Spinal cord (tissue), 10 donors: ENCODE measurements at places on chromosomes 13 and 19.

DNA sequence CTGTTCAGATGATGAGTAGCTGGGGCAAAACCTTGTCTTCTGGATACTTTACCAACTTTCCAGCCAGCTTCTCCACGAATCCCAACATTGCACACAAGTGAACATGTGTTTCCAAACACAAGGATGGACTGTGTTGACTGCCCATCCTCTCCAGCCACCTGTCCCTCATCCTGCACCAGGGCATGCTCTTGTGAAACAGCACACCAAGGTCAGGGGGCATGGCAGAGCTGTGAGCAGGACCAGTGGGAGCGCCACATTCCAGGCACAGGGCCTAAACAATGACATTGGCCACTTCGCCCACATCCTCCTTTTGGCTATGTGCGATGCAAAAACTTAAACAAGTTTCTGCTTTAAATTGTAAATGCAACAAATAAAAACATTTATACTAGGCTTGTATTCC, 105.5 kb downstream of the IRS2 start:
- no peak for DNase-seq

DNA sequence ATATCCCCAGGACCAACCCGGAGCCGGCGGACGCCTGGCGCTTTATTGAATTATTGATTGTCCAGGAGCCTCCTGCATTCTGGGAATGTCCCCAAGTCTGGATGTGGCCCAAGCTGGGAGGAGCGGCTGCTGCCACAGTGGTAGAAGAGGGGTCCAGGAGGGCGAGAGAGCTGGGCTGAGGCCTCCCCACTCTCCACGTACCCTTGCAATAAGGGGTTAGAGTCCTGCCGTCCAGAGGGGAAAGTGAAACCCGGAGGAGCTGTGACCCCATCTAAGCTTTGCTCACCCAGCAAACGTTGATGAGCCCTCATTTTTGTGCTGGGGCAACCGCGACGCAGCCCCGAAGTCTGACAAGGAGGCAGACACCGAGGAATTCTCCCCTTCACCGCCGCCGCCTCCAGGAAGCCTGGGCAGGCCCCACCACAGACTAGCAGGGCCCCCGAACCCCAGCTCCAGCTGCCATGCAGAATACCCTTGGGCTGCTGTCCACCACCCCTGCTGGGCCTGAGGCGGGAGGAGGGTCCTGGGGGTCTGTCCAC, 1.4 kb upstream of the C2CD4C start:
- peak; percentile 55 for DNase-seq

DNA sequence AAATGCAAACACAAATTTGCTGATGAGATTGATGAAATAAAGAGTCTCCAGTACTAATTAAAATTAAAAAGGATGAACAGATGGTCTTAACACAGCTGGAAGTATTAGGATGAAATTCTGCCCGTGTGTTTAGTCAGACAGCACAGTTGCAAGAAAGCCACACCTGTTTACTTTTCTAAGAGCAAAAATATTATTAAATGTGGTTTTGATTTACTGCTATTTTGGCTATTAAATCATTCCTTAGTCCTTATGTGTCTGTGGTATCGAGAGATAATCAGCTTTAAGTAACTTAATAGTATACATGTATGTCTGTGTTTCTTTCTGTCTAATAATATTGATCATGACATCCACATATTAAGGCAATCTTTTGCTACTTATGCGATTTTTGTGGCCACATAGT, 494.9 kb downstream of the GPC6 start:
- no peak for DNase-seq

DNA sequence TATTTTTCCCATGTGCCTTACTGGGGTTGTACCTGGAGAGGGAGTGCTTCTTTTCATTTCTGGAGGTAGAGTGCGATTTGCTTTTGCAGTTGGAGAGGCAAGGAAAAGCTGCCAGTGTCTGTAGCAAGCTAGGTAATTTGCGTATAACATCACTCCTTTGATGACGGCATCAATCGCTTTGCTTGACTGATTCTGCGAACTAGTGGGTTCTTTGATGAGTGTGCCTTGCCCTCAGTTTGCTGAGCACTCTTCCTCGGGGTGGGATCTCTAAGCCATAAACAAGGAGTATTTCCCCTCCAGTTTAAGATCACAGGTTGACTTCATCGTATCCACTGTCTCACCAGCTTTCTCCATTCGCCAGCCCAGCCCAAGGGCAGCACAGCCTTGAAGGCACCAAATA, 344.5 kb downstream of the KCNRG start:
- no peak for DNase-seq

GRCh38 chr13:44160591-44161191, 212.9 kb upstream of the SERP2 start:
- peak; percentile 28 for DNase-seq

GRCh38 chr19:13996928-13997630, 9.0 kb downstream of the RFX1 start:
- no peak for DNase-seq

GRCh38 chr13:28707629-28708427, 10.9 kb downstream of the SLC46A3 start:
- no peak for DNase-seq

GRCh38 chr19:53865523-53865917, 2.2 kb upstream of the MYADM start:
- DNase-seq, result no peak

DNA sequence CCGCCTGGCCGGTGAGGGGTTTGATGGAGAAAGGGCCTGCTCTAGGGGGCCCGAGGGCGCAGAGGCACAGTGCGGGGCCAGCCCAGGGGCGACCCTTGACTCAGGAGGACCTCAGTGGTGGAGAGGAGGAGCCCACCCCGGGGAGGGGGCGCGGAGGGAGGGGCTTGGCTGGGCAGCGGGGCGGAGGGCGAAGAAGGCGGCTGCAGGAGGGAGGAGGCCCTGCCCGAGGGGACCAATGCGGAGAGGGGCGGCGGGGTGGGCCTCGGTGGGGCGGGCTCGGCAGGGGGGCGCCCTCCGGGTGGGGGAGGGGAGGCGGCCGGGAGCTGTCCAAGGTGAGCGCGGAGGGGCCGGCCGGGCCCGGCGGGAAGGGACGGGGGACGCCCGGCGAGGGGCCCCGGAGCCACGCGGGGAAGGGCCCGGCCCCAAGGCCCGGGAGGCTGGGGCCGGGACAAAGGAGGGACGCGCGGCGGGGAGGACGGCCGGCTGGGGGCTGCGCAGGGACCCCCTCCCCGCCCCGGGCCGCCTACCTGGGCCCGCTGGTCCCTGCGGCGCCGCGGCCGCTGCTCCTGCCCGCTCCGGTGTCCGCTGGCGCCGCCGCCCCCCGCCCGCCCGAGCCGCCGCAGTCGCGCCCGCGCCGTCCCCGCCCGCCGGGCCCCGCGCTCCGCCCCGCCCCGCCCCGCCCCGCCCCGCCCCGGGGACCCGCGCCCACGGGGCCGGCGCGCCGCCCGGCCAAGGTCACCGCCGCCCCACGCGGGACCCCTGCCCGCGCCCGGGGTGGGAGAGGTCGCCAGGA, at the start of gene DIRAS1:
Gene DIRAS1, minus strand, starts transcription at position 596 of the 793 bp plus-strand sequence. CDS start 3,566 bp downstream, outside the sequence.
- peak; percentile 67 for DNase-seq

GRCh38 chr13:84739021-84739420, 856.7 kb upstream of the SLITRK1 start:
- DNase-seq, result no peak

DNA sequence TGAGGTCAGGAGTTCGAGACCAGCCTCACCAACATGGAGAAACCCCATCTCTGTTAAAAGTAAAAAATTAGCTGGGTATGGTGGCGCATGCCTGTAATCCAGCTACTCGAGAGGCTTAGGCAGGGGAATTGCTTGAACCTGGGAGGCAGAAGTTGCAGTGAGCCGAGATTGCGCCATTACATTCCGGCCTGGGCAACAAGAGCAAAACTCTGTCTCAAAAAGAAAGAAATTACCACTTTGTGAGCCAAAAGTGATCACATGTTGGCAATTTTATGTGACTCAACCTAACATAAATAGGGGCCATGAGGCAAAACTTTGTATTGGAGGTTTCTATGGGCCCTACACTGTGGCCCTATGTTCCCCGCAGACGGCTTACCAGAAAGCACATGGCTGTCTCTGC, 72.2 kb downstream of the MAP4K1 start:
- DNase-seq, result no peak

DNA sequence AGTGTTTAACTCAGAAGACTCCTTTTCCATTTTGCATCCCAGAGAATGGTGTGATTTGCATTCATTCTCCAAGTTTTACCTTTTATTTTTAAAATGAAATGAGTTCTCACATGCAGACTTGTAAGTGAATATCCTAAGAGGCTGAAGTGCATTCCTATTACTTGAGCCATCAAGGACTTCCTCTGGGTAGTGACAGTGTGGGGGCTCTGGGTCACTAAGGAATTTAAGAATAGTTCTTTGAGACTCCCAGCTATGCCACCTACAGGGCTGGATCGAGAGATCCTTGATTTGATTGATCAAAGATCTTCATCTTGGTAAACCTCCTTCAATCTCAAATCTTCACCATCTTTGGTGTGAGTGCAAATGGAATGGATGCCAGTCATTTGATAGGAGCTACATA, 36.3 kb upstream of the SLC10A2 start:
- DNase-seq, result no peak

GRCh38 chr19:11598103-11598483, 810 bp downstream of the ZNF627 start:
- DNase-seq, result no peak

DNA sequence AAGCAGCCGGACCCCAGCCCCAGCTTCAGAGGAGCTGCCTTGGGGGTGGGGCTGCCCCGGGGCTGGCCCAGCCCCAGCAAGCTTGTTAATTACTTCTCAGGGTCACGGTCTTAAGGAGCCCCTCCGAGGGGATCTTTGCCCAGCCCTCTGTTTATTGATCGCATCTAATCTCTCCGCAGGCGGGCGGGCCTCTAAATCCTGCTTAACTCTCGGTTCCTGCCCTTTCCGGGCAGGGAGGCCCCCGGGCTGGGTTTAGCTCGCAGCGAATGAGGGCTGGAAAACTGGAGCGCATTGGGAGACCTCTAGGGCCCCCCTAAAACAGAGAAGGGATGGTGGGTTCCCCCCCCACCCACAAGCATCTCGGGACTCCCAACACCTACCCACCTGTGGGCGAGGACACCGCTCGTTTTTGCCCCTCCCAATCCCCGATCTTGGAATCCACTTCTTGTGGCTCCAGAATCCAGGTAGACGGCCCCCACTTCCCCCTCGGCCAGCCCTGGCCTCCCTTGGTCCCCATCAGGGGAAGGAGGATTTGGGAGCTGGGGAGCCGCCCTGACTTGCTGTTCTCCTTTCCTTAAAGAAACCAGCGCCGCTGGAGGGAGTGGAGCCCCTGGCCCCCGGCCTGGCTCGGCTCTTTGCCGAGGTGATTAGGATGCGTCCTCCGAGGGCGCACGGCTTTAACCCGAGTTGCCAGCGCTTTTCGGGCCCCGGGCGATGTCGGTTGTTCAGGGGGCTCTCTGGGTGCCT, 59.5 kb upstream of the ADGRL1 start:
- peak; percentile 24 for DNase-seq

GRCh38 chr19:48950830-48951519, 3.7 kb upstream of the BAX start:
- no peak for DNase-seq

- DNase-seq, result no peak
Measured at GRCh38 chr19:7217861-7218260, 76.4 kb downstream of the INSR start.

- DNase-seq, result no peak
Measured at GRCh38 chr13:55000844-55001243, 1972.2 kb downstream of the OLFM4 start.

DNA sequence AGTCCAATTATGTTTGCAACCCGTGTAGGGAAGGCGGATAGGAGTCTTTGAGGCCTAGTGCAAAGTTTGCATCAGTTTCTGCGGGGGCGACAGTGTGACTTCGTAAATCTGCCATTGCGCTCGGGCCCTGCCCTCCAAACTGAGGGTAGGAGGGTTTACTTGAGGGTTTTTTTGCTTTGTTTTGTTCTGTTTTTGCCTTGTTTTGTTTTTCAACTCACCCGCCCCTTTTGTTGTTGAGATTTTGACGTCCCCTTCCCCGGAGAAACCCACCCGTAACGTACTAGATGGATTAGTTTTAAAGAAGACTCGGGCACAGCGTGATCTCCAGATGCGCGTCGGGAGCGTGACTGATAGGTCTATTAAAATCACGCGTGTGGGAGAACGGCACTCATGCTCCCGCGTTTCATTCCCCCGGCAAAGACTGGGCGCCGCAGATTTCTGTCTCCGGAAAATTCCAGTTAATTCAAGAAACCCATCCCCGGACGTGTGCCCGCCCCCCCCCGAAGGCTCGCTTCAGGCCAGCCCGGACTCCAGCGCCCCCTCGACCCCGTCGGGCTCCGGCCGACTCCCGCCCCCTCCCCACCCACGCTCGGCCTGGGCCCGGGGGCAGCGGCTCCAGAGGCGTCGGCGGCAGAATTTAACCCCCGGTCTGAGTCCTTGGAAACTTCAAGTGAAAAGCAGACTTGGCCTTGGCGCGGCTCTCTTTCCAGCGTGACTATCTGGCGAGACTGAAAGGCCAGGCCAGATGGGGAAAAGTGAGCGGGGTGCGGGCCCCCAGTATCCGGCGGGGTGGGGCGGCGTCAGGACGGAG, 5.0 kb downstream of the SOX1 start:
- peak; percentile 26 for DNase-seq

DNA sequence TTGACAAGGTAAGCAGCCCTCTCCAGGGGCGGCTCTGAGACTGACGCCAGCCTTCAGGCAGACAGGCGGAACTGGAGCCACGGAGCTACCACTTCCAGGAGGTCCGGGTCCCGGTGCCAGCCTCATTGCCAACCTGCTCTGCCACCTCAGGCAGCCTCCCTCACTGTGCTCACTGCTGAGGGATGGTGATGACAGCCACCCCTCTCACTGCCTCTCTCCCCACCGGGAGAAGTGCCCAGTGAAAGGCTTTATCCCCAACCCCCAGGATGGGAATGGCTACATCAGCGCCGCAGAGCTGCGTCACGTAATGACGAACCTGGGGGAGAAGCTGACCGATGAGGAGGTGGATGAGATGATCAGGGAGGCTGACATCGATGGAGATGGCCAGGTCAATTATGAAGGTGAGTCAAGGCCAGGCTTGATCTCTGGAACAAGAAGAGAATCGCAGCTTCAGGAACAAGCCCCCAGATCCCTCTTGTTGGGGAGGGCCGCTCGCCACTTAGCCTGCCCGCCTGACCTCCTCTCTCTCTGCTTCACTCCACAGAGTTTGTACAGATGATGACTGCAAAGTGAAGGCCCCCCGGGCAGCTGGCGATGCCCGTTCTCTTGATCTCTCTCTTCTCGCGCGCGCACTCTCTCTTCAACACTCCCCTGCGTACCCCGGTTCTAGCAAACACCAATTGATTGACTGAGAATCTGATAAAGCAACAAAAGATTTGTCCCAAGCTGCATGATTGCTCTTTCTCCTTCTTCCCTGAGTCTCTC, 7.6 kb downstream of the CALM3 start:
- DNase-seq, result no peak

DNA sequence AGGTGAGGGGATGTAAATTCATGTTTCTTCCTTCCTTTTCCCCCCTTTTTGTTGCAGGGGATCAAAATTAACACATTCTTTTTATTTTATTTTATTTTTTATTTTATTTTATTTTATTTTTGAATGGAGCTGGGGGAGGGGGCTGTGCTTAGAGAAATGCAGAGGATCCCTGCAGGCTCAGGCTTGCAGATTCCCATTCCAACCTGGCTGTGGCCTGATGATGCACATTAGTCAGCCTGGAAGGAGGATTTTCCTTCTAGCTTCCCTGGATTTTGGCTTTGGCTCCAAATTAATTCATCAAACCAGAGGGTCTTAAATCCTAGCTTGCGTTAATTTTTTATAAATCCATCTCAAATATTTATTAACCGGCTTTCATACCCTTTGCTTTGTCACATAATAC, 67.0 kb downstream of the FREM2 start:
- no peak for DNase-seq

- DNase-seq, result no peak
Measured at GRCh38 chr19:13164343-13165161, 14.3 kb downstream of the IER2 start.
